ENCODE measurements at places on chromosomes 5 and 9. TPM values are rescaled to one million over a fixed set of nuclear protein-coding genes. Genes with fewer than 3 reads are reported as not detected.

ARHGEF37 gene
- 8.2 TPM for total RNA-seq

ARHGEF39 gene
- total RNA-seq = 3.6 TPM

FCN2 gene
- total RNA-seq = not detected

JAKMIP2 gene
- total RNA-seq = under 0.01 TPM

PCDHGA11 gene
- total RNA-seq = 3.1 TPM

COMMD10 gene
- 34.7 TPM for total RNA-seq
